Esophagus muscularis mucosa (tissue), 4 donors: ENCODE measurements at places on chromosomes 6 and 20.

- no peak for DNase-seq
These were observed 1.2 kb downstream of the ECI2 start for GRCh38 chr6:4133941-4134838.

DNA sequence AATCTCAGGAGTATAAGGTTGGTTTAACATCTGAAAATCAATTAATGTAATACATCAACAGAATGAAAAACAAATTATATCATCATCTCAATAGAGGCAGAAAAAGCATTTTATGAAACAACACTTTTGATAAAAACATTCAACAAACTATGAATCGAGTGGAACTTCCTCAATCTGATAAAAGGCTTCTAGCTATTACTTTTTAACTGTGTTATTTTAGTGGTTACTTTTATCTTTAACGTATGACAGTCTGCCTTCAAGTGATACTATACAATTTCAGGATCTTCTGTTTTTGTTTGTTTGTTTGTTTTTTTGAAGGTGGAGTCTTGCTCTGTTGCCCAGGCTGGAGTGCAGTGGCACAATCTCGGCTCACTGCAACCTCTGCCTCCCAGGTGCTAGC, 73.7 kb downstream of the ZFAND3 start:
- no peak for DNase-seq

DNA sequence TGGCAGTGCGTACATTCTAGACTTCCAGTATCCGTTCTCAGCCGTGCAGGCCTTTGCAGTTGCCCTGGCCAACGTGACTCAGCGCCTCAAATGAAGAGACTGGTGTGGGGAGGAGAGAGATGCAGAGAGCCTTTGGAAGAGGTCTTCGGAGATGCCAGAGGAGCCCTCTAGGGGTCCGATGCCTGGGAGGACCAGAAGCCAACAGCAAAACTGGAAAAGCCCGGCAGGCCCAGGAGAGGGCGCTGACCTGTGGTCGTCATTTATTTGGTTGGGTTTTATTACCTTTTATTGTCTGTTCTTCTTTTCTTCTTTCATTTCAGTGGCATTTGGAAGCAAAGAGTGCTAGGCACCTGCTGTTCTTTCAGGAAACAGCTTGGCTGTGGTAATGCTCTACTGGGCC, 53.3 kb upstream of the TMEM181 start:
- DNase-seq: no peak

GRCh38 chr20:51354769-51355319, 187.7 kb downstream of the NFATC2 start:
- DNase-seq: no peak

- DNase-seq: no peak
These were observed 32.5 kb downstream of the DLL1 start for GRCh38 chr6:170258407-170258806.

DNA sequence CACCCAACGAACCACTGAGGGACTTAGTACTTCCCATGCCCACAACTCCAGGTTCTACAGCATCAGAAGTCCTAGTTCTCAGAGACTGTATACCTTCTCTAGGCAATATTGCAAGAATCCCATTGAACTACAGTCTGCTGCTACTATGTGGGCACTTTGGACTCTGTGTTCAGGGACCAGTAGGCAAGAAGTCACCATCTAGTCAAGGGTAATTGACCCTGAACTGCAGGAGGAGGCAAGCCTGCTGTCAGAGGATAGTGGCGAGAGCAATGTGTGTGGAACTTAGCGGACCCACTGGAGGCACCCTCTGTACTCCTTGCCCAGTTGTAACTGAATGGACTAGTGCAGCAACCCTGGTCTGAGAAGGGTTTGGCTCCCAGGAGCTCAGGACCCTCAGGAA, 15.7 kb downstream of the HEBP2 start:
- DNase-seq: peak; percentile 21

DNA sequence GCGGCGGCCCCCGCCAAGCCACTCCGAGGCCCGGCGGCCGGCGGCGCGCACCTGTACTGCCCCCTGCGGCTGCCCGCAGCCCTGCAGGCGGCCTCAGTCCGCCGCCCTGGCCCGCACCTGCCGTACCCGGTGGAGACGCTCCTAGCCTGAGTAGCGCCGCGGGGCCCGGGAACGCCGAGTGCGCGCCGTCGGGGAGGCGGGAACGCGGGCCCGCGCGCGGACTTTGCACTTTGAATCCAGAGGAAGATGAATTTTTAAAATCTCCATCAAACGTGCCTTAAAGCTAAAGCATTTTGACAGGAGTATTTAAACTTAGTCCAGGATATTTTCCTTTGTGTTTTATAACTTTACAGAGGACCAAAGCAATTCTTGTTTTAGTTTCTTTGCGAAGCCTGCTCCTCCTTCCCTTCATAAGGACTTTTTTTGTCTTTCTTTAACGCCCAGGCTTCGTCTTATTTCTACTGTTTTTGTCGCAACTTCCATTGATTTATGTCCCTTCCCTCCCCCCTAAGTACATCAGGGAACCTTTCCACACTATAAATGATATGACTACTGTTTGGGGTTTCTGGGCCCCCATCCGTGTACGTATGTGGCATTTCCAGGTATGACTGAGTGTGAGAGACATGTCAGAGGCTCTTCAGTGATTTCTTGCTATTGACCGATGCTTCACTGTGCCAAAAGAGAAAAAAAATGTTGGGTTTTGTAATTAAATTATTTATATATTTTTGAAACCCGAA, 2.0 kb downstream of the FOXQ1 start:
- DNase-seq: no peak

DNA sequence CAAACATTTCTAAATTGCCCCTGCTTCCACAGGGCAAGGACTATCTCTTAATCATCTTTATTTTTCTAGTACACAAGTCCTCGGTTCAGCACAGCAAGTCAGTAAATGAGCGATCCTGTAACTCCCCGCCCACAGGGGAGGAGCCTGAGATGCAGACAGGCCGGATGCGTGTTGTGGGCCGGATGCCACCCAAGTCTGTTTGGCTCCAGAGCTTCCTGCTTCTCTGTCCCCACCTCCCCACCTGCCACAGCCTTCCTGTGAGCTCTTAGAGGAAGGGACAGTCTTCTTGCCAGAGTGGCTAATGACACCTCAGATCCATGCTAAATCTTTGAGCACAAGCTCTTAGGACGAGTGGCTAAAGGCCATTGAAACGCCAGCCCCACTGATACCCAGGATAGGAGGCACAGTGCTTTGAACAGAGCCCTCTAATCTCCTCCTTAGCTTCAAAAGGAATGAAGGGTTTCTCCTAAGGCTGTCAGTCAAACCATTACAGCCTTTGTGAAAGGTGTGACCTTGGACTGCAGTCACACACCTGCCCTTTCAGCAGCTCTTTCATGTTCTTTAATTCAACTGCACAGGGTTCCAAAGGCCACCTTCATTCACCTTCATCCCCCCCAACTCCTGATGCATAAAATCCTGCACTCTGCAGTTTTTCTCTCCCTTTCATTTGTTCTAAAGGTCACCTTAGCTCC, 264.3 kb downstream of the TFAP2C start:
- no peak for DNase-seq

- DNase-seq: peak; percentile 90
These were observed 25.2 kb downstream of the GPX6 start for GRCh38 chr6:28490205-28490890.

DNA sequence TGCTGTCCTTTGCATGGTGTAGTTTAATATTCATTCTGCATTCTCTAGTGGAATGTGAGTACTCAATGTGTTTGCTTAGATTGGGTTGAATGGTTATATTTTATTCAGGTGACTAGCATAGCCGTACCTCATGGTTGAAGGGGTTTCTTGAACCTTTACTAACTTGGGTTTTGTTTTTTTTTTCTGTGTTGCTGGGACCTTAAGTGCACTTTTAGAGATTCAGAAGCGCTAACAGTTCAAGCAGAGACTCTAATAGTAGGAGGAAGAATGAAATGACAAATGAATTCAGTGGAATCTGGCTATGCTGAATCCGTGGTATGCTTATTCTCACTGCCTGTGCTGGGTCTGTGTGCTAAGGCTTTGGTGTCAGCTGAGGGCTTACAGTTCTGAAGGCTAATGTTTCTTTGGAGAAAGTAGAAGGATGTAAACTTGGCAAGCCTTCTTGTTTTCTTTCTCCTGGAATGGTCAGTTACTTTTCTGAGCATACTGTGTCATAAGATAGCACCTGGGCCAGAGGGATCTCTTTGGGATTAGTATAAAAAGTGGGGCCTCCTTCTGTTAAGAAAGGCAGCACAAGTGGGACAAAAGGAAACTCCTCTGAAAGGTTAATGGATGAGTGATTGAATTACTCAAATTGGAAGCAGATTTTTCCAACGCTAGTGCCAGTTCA, 28.7 kb downstream of the RNF144B start:
- DNase-seq: no peak

GRCh38 chr6:167953551-167953950, 43.9 kb upstream of the KIF25 start:
- DNase-seq: no peak
